ENCODE measurements at places on chromosomes 1 and 21.

DNA sequence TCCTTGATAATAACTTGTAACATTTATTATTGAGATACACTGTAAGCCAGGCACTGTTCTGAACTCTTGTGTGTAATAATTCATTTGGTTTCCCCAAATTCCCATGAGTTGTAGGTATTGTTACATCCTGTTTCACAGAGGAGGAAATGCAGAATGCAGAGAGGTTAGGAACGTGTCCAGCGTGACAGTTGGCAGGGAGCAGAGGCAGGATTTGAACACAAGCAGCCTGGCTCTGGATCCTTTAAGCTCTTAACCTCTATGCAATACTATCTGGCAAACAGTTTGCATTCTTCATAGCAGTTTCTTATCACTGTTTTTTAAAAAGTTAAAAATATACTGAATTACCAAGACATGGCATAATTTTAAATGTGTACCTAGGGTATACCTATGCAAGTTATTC is 30.5 kb downstream of the EEIG2 start:
- DNase-seq, result no peak

DNA sequence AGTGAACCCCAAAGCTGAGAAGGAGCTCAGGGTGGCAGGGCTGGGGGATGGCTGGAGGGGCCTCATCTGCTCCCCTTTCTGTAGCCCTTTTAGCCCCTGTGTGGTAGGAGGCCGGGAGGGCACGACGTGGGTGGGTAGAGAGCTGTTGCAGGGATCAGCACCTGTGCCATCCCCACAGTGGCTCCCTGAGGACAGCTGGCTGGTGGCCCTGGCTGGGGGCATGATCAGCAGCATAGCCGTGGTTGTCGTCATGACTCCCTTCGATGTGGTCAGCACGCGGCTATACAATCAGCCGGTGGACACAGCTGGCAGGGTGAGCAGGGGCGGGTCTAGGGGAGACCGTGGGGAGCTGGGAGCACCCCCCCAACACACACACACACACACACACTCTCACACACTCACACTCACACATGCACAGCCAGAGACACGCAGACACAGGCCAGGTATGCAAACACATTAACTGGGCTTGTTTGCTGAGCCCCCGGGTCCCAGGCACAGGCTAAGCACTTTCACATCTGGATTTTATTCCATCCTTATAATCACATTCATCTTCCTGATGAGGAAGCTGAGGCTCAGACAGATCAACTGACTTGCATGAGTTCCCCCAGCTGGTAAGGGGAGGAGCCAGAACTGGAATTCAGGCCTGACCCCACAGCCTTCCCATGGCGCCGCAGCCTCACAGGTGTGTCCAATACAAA is 2.5 kb downstream of the SLC25A34 start:
- no peak for DNase-seq

GRCh38 chr1:50852889-50853288 is 107.2 kb downstream of the FAF1 start:
- no peak for DNase-seq

DNA sequence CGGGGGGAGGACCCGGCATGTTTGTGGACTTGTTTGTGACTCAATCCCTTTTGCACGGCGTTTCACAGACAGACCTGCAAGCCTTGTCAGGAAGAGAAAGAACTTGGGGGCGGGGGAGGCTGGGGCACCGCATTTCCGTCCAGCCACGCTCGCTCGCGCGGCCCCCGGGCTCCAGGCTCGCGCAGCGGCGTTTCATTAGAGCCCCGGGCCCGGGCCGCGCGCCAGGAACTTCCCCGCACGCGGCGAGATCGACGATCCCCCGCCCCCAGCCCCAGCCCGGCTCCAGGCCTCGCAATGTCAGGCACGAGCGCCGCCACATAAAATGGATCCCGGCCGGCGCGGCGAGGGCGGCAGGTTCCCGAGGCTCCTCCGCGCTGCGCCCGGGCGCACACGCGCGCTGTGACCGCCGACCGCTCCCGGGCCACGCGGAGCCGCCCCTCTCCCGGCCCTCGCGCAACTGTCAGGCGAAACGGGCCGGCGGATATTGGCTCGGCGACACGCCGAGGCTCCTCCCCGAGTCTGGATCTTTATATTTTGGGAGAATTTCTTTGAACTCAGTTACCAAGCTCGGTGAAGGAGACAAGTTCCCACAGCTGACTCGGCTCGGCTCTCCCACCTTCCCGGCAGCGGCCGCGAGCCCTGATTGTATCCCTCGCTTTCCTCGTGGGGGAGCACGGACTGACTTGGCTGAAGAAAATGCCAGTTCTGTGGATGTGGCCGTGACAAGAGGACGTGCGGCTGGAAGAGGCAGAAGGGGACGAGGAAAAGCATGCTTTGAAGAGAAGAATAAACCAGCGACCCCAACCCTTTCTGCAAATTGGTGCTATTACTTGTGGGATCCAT is at the start of gene KIF26B:
KIF26B (plus strand) TSS at position 557 of the 843 bp plus-strand sequence. CDS start 440 bp downstream, outside the sequence.
- DNase-seq, result peak; percentile 30

DNA sequence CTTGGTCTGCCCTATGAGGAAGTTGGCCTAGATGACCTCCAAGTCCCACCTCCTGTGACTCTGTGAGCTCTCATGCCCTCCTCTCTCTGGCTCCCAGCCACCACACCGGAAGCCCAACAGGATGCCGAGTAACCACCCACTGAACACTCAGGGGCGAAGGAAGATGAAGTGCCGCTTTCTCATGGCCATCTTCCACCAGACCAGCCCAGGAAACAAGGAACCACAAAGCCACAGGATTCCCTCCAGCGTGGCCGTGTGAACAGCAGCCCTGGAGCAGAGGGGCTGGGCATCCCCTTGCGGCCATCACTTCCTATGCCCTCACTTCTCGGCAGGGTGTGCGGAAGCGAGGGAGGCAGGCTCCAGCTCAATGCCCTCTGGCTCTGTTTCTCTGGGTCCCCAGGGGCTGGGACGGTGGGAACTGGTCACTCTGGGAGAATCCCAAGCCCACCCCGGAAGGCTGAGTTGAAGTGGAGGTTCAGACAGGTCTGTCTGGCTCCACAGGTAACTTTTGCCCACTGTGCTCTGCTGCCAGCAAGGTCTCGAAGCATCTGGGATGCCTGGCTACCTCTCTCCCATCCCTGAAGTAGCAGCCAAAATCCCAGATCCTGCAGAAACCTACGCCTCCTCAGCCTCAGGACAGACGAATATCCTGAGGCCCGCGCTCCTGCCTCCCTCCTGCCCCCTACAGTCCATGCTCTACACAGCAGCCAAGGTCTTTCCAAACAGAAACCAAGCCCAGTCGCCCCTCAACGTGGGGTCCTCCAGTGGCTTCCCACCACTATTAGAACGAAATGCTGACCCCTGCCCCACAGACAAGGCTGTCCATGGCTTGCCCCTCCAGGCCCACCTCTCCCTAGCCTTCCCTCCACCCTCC is 44.2 kb upstream of the ECE1 start:
- peak; percentile 60 for DNase-seq

DNA sequence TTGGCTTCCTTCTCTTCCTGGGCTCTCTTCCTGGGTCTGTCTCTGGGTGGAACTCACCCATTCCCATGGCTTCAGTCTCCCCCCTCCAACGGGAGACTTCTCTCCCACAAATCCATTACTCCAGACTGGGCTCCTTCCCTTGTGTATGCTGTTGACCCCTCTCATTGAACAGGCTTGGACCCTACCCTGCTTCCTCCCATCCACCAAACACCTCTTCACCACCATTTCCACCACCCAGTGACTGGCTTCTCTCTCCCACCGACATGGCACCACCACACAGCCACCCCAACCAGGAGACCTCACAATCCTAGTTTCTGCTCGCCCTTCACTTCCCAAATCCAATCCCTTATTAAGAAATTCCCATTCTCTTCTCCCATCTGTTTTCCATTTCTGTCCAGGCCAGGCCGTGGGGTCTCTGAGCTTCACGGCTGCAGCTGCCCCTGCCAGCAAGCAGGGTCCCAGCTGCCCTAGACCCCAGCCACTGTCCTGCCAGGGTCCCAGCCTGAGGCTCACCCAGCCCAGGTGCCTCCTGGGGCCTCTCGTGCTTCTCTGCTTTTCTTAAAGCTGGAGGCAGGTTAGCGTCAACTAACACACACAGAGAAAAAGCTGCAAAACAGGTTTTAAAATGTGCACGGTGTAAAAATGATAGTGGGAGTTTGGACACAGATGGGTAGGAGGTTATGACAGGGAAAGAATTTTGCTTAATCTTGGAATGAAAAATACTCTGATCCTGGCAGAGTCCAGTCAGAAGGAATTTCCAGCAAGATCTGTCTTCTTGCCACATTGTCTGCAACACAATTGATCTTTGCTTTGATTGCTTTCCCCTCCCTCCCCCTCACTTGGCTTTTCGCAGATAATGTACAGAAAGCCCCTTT is 383.8 kb upstream of the VAMP3 start:
- DNase-seq, result no peak

DNA sequence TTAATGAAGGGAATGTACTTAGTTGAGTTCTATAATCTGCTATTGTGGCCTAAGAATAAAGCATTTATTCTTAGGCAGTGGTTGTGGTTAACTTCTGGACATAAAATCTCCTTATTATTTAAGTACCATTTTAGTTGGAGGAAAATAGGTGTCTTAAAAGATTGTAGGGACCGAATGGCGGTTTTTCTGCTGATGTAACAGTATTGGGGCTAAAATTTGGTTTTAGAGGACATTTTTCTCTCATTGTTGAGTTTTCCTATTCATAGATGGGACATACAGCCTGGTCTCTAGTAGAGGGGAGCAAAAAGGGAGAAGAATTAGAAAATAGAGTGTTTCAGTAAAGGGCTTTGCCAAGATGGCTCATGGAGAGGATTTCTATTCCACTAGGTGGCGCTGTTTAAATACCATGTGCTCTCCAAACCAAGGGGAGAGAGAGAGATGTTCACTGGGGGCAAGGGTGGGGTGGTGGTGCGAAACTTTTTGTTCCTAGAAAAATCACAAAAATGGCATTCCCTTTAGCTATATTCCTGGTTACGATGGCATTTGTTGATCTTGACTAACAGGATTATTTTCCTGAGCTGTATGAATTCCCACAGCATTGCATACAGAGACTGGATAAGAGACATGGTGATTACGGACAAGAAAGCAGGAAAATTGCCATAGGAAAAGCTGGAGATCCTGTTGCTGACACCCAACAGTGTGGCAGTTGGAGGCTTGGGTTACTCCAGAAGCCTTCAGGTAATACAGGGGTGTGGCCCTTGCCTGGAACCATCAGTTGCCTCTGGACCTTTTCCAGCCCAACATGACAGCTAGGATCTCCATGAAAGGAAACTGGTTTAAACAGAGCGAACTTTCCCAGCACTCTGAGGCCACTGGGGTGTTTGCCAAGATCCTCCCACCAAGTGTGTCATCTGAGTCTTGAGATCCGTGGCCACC is 18.2 kb upstream of the FCGR2A start:
- peak; percentile 61 for DNase-seq

DNA sequence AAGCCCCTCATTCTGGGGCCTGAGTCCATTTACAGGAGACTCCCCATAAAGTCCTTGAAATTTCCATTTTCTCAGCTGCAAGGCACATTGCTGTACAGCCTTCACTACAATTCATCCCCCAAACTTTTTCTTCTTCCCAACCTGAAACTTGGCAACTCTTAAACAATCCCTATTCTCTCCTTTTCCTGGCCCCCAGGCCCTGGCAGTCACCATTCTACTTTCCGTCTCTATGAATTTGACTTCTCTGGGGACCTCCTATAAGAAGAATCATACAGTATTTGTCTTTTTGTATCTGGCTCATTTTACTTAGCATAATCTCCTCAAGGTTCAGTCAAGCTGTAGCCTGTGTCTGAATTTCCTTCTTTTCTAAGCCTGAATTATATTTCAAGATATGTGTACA is 332.9 kb downstream of the PCP4 start:
- DNase-seq, result no peak

DNA sequence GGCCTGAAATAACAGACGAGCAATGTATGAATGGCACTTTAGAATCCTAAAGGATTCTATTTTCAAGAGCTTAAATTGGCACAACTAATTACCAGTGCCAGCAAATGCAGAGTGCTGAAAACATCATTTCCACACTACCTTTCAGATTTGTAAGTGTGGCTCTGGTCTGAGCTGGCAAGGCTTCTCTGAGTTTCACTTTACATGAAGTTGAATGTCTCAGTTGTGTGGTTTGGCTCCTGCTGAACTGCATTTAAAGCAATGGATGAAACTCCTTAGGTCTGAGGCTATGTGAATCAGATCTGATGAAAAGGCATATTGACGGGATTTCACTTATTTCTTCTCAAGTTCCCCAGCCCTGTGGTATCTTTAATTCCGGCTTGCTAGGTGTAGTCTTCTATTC is 114.8 kb upstream of the PTGFR start:
- no peak for DNase-seq

- no peak for DNase-seq
Measured at GRCh38 chr1:204568576-204569315, 52.5 kb downstream of the MDM4 start.

DNA sequence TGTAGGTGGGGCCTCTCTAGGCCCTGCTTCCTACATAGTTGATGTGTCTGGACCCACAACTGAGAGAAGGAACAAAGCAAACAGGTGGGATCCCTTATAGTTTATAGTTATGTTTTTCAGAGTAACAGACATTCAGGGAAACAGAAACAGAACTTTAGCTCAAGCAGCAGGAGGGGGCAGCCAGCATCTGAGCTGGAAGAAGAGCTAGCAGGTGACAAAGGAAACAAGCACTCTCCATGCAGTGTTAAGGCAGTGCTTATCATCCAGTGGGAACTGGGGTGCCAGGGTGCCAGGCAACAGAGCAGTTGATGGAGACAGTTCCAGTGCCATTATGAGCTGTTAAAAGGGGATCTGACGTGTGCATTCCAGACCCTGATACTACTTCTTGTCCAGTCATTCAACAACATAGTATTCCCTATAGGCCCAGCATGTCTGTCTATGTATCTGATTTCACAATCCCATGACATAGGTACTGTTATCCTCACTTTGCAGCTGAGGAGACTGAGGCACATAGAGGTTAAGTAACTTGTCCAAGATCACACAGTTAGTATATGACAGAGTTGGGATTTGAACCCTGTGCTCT is 13.5 kb downstream of the HIVEP3 start:
- no peak for DNase-seq

DNA sequence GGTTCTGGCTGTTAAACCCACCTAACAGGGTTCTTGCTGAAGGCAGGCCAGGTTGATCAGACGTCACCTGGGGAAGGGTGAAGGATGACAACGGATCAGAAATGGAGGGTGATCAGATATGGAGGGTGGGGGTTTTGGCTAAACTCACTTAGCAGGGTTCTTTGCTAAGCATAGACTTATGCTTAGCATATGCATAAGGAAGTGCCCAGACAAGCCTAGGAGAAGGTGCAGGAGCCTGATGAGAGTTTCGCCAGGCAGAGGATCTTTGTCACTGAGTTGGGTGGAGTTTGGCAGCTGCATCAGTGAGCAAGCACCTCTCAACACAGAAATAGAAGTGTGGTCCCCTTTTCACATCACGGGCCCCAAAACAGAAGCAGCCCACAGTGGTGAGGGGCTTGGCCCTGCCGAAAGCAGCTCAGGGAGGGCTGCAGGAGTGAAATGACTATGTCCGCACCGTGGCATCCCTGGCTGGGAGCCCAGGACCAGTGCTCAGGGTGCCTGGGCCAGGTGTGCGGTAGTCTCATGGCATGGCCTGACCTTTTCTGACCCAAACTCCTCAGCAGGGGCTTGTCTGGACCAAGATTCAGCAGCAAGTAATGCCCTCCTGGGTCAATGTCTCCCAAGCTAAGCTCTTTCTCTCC is 101.6 kb downstream of the AJAP1 start:
- no peak for DNase-seq

- DNase-seq, result no peak
Measured at GRCh38 chr21:45086337-45086958, 12.1 kb downstream of the ADARB1 start.

GRCh38 chr1:92366040-92366395 is 67.2 kb downstream of the RPAP2 start:
- no peak for DNase-seq
